ENCODE measurements at places on chromosomes 6 and 20.

- DNase-seq, result no peak
These were observed 58.8 kb upstream of the MPC1 start for GRCh38 chr6:166441325-166442078.

GRCh38 chr6:164243012-164243610 is 828.6 kb downstream of the QKI start:
- no peak for DNase-seq

GRCh38 chr20:40692240-40693011 is 3.4 kb upstream of the MAFB start:
- no peak for DNase-seq

DNA sequence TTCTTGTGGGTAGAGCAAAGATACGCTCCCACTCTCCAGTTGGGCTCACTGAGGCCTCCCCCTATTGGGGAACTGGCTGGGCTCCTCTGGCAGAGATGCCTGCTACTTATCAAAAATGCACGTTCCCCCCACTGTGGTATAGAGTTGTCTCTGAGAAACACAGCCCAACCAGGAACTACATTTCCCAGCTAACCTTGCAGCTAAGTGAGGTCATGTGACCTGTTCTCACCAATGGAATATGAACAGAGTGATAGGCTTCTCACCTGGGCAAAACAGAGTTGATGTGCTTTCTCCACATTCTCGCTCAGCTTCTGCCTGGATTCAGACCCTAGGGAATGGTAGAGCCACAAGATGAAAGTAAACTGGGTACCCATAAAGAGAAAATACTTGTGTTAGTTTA is 49.1 kb upstream of the PTPRT start:
- no peak for DNase-seq

GRCh38 chr6:133621751-133622150 is 267.2 kb upstream of the TCF21 start:
- DNase-seq, result no peak

DNA sequence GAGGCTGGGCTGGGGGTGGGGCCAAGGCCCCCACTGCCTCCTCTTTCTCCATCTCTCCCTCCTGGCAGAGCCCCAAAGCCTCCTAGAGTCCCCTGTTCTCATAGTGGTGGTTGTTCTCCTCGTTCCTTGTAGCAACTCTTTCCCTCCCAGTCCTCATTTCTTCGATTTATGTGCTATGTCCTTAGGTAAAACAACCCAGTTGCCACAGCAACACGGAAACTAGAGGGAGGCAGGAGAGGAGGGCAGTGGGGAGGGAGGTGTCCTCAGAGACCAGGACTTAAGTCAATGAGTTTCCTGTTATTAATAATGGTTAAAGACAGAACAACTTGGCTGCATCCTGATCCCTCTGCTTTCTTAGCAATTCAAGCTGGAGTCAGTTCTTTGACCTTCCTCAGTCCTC is 161.0 kb downstream of the INSM1 start:
- DNase-seq, result no peak

GRCh38 chr20:55160037-55160436 is 684.6 kb downstream of the DOK5 start:
- DNase-seq, result no peak

GRCh38 chr6:75631859-75632635 is 30.4 kb downstream of the SENP6 start:
- no peak for DNase-seq

- DNase-seq, result peak; percentile 84
These were observed 12.3 kb downstream of the HMGN4 start for GRCh38 chr6:26550250-26550993.

DNA sequence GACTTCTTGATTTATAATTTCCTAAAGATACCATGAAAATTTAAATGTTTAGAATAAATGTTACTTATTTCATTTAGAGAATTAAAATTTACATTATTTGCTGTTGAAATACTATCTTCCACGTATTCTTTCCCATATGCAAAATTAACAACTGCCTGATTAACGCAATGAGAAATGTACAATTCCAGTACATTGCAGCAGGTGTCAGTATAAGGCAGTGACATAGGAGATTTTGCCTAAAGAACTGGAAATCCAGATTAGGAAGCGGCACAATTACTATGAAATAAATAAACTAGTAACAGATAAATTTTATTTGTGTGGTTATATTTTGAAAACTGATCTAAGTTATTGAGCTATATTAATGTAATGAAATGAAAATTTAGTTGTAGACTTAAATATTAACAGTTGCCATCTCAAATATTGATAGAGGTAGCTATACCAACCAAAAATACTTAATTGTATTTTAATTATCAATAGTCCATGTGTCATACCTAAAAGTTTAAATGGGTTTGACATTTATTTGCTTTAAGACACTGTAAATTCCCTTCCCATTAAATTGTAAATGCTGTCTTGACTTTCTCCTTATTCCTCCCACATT is 300.2 kb downstream of the UTRN start:
- peak; percentile 73 for DNase-seq

- no peak for DNase-seq
These were observed 103.2 kb upstream of the GRIK2 start for GRCh38 chr6:101290346-101290745.

GRCh38 chr6:161918109-161918531 is 644.3 kb upstream of the AGPAT4 start:
- no peak for DNase-seq

DNA sequence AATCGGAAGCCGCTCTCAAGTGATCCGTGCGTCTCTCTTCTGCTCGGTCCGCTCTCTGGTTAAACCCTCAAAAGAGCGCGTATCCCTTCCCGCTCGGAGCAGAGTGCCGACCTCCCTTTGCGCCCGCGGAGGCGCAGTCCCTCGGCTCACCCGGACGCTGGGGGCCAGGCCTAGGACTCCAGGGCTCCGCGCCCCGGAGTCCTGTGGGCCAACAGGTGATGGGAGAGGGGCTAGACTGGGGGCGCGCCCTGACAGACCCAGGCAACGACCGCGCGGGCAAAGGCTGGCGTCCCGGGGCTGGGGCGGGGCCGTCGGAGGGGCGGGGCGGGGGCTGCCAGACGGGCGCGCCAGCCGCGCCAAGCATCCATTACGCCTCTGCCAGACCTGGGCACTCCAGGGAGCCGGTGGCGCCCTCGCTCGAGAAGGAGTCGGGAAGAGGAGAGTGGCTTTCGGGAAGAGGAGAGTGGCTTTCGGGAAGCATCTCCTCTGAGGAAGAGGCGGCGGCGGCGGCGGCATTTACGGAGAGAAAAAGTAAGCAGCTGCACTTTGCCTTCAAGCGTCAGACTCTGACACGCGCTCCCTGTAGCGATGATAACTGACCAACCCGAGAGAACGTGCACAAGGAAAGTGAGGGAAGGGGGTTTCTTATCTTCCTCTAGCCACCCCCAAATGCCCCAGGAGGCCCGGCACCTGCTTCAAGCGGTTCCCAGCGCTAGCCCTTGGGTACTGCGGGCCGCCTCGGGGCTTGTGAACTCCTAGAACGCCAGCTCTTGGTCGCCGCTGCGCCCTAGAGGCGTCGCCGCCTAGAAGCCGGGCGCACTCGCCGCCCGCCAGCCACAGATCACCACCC is 2.6 kb downstream of the EPHA7 start:
- DNase-seq, result no peak

GRCh38 chr6:137870744-137871247 is 3.7 kb downstream of the TNFAIP3 start:
- DNase-seq, result peak; percentile 84
